ENCODE measurements at places on chromosomes 2 and 18.
A peak's percentile ranks its signal among the peaks of the same experiment; 100 is the strongest.

DNA sequence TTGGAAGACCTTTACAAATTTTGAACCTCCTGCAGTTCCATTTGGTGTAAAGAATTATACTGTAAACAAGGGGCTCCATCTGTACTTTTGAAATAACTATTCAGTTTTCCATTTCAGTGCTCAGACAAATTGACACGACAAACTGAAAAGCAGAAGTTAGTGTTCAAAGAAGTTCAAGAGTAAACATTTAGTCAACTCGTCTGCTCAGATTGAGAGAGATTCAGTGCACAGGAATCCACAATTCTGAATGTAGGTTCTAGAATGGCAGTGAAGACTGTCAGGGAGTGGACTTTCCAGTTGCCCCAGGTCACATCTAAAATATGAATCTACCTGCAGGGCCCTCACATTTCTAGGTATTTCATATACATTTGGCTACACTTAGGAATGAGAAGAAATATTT is 322.3 kb upstream of the TCF4 start:
- no peak for DNase-seq

- no peak for DNase-seq
These were observed 17.0 kb downstream of the CYP27A1 start for GRCh38 chr2:218798767-218799504.

GRCh38 chr2:74984947-74985637 is 26.6 kb downstream of the POLE4 start:
- no peak for DNase-seq

- peak; percentile 58 for DNase-seq
These were observed 529.8 kb upstream of the VRK2 start for GRCh38 chr2:57516698-57517340.

- no peak for DNase-seq
These were observed 68.1 kb upstream of the PELI1 start for GRCh38 chr2:64212346-64212745.

DNA sequence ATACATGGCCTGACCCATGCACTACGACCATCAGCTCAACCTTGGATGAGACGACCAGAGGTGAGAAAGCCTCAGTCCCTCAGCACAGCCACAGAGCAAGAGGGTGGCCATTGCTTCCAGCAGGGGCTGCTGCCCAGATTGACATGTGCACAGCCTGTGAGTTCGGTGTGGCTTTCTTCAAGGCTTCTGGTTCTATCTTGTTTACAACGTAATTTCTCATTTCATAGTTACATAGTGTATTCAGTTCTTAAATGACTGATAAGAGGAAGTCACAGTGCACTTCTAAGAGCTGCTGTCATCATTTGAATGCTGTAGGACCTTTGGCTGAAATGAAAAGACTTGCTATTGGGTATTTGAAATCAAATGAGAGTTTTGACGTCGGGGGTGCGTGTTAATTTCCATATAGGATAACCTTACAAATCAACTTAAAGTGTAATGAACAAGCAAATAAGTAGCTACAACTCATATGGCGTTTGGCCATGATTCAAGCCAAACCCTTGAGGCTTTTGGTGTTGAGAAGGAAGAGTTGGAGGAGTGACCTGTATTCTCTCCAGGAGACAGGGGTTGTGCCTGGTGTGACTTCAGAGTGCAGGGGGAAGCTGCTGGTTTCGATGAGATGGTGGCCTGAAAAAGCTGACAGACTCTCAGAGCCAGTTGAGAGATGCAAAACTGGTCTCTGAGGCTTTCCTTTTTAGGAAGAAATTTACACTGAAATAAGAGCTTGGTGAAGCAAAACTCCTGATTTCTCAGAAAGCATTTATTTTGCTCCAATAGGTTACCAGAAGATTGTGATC is 51.0 kb downstream of the TSHZ1 start:
- no peak for DNase-seq

DNA sequence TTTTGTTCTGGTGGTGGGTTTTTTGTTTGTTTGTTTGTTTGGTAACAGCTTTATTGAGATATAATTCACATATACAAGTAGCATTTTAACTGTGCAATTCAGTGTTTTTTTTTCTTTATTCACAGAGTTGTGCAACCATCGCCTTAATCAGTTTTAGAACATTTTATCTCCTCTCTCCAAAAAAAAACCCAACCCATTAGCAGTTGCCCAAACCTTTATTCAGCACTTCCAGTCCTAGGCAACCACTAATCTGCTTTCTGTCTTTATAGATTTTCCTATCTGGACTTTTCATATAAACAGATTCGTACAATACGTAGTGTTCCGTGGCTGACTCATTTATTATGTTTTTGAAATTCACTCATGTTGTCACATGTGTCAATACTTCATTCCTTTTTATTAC is 38.7 kb downstream of the CCDC138 start:
- DNase-seq: no peak

- no peak for DNase-seq
These were observed 4.9 kb upstream of the STK11IP start for GRCh38 chr2:219592736-219593135.

DNA sequence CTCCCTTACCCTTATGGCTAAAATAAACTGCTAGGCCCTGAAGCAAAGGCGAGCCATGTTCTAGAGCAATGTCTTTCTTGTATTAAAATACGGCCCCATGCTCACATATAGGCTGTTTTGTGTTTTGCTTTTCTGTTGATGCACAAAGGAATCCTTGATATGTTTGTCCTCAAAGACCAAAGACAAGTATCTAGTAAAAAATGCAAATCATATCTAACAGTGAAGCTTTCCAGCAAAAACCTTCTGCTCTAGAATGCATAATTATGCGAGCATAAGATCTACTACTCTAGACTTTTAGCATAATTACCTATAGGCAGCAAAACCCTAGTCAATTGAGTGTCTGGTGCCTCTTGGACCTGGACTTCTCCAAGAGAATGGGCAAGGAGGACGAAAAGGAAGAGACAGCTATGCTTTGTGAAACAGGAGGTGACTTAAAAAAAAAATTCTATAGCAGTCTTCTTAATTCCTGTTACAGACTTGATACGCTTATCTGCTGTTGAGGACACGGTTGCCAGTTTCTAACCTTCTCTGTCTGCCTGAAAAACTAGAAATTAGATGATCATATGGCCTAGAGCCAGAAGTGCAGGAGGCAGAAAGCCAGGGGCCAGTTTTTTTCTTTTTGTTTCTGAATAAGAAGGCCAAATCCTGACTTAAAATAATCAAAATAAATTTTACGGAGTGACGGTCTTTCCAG is 1.5 kb upstream of the AMMECR1L start:
- no peak for DNase-seq

DNA sequence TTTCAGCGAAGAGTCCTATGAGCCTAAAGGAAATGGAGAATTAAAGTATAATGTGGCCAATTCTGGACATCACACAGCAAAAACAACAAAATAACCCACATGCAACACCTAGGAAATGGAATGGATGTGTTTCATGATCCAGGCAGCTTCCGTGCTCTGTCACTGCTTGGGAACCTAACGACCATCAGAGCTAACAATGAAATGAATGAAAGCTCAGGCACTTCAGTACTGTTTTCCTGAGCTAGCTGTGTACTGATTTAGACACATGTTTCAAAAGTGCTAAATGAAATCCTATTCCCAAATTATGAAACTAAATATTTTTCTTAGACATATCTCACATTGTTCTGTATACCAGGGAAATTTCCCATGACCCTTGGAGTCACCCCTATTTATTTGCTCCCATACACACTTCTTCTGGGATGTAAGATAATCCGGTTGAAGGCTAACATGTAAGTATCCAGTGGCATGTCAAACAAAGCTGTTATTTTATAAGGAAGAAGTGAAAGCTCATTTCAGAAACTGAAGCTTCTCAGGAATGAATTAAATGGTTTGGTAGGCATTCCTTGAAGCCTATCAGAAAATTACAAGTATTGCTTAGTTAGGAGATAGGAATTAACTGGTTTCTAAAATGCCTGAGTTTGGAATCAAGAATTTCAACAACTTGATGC is 108.5 kb upstream of the RND3 start:
- no peak for DNase-seq

DNA sequence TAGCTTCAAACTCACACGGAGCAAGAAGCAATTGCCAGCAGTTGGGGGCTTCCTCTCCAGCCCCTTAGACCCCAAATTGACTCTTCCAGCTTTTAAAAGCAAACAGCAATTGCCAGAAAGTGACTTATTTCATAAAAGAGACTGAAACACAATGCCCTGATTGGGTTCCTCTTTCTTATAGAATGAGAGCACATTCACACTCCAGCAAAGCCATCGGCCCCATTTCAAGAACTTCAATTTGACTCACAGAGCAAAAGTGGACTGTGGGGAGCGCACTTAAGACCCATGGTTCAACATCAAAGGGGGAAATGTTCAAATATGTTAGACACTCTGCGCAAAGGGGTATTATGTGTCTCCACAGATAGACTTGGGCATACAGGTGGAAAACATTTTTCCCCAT is 484.7 kb downstream of the BCL11A start:
- DNase-seq: no peak

GRCh38 chr2:30356071-30356470 is 91.0 kb upstream of the LCLAT1 start:
- DNase-seq: no peak

- no peak for DNase-seq
These were observed 1116.4 kb downstream of the SOCS6 start for GRCh38 chr18:71405169-71405809.

DNA sequence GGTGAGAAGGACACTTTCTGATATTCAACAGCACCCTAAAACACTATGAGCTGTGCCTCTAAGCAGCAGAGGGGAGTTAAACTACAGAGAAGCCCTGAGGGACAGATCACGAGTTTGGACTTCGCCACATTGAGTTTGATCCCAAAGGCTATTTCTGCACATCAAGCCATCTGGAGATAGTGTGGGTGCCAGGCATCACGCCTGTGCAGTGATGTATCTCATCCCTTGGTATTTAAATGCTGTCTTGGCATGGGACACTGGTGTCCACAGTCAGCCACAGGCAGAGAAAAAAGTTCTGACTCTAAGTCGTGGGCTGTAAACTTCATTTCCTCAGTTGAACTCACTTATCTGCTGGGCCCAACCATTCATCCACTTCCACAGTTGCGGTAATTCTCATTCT is 742.3 kb upstream of the CELF4 start:
- no peak for DNase-seq

GRCh38 chr2:96579422-96579821 is 42.9 kb downstream of the ARID5A start:
- DNase-seq: no peak

GRCh38 chr2:95206096-95206495 is 1.2 kb upstream of the ZNF892 start:
- DNase-seq: peak; percentile 1

DNA sequence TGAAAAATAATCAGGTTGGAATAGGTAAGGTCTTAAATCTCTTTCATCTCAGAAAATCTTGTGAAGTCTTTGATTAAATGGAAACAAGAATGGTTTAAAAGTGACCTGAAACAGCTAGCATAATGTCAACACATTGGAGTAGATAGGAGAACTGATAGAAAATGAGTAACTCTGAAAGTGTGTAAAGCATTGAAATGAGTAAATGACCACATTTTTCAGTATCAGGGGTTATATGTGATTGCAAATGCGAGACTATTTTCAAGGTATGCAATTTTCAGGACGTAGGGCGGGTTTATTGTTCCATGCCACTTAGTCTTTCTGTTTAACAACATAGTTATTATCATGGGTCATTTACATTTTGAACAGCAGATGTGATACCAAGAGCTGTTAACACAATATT is 1383.2 kb downstream of the LRP1B start:
- no peak for DNase-seq

DNA sequence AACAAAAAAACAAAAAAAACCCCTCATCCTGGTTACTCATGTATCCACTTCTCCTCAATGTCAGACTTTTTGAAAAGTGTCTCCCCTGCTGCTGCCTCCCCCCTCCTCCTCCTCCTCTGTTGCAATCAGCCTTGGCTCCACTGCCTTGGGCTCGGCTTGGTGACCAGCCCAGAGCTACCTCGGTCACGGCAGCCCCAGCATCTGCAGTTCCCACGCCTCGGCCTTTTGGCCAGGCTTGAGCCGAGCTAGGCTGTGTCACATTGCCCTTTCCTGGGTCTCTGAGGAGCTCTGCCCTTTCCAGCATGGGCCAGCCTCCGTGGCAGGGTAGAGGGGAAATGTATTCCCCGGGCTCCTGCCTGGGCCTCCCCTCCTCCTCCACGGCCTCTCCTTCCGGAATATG is 22.7 kb upstream of the INHBB start:
- DNase-seq: no peak

DNA sequence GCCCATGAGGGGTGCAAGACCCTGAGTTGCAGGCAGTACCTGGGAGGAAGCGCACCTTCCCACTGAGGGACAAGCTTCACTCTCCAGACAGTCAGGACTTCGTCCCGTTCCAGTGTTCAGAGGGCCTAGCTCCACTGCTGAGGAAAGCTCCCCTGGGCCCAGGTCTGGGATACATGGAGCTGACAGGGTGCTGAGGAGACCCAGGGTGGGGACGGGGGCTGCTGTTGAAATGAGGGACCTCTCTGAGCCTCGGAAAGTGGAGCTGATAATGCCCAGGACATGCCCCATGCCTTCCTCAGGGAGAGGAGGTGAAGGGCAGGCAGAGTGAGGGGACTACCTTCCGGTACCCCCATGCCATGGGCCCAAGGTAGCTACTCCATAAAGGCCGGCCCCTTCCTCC is 169.2 kb upstream of the MYCN start:
- DNase-seq: no peak

GRCh38 chr2:159224061-159224813 is 62.3 kb downstream of the WDSUB1 start:
- no peak for DNase-seq

DNA sequence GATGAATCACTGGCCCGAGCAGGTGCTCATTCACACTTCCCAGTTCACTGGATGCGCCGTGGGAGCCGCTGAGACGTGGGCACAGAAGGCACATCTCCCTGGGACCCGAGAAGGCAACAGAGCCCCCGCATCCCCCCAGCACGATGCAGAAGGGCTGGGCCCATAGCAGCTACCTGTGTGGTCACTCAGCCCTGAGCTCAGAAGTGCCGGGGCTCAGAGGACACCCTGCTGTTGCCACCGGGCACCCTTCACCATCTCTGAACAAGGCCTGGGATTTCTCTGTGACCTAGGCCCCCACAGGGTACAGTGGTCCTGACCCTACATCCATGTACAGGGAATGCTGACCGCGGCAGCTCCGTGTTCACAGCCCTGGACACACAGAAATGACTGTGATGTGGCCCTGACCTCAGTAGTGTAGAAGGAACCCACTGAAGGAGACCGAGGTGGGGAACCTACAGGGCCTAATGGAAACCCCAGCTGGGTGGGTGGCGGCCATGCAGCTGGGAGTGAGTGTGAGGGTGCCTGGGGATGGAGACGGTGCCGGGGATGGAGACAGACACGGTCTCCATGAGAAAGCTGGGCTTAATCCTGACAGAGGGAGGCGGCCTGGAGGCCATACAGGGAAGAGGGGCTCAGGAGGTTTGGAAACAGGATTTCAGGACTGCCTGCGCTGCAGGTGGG is 111.9 kb upstream of the OTOS start:
- DNase-seq: no peak

All from NCI-H345 (cell line).